ENCODE measurements at places on chromosomes 3 and 15.

GRCh38 chr3:114879059-114880031 lies 267.7 kb downstream of the ZBTB20 start:
- DNase-seq, result no peak

DNA sequence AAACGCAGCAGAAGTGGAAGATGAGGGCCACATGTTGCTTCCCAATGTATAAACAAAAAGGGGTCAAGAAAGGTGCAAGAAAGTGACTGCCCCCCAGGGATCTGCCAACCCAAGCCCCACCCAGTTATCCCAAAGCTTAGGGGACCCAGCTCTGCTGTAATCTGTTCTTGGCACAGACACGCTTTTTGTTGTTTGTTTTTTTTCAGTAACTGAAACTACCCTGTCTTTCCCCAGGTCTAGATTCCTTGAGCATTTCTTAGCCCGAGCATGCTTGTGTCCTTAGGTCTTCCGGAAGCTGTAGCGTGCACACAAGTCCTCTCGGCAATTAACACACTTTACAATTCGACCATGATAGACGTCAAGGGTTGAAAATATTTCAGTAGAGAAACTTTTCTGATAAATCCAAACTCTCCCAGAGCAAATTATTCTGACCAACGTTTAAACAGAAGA lies 8.5 kb upstream of the PPARG start:
- no peak for DNase-seq

DNA sequence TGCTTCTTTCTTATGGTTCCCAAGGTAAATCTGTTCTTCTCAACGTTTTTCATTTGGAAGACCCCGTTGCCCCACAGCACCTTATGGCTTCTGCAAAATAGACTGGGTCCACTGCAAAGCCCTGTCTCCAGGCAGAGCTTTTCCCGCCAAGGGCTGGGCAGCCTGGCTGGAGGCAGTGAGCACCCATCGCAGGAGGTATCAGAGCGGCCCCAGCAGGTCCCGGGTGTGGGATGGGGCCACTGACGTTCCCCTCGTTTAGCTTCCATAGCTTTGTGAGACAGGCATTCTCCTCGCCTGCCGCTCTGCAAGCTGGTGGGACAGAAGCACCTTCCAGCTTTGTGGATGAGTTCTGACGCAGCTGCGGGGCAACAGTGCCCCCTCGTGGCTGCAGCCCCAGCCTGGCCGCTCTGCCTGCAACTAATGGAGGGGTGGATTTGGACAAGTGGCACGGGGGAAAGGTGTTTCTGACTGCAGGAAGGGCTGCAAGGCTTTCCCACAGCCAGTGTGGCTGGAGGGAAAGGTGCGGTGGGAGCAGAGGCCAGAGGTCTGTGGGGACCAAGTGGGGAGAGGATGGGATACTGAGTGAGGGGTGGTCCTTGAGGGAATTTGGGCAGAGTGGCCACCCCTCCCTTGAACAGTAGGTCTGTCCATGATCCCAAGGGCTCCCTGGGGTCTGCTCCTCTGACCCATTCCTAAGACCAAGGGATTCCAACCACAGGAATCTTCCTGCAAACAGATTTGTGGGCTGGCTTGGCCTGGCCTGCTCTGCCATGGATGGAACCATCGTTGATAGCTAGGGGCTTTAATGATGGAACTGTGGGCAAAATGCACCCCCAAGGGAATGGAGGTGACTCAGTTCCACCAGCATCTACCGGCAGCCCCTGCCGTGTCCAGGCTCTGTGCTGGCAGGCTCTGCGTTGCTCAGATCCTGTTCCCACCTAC lies 99.4 kb downstream of the FBLN2 start:
- DNase-seq, result peak; percentile 76

DNA sequence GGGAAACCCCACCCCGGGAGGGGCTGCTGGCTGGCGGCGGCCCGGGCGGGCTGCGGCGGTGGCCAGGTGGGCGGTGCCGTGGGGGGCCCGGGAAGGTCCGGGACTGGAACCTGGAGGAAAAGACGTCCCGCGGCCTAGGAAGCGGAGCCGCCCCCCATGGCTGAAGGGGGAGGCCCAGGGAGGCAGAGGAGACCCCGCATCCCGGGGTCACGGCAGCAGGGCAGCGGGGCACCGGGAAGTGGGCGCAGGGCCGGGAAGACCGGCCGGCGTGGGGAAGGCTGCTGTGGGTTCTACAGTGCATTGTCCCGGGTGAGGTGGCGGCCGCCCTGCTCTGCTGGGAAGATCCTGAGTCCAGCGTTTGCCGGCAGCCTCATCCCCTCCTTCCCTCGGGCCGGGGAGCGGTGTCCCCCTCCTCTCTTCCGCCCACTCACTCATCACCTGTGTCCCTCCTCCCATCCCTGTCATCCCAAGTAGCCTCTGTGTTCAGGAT lies 525 bp upstream of the FSTL1 start:
- DNase-seq, result no peak

GRCh38 chr3:144770281-144770680 lies 798.7 kb downstream of the DIPK2A start:
- DNase-seq, result no peak

GRCh38 chr3:112134335-112135124 lies 1.5 kb upstream of the GCSAM start:
- DNase-seq, result no peak

DNA sequence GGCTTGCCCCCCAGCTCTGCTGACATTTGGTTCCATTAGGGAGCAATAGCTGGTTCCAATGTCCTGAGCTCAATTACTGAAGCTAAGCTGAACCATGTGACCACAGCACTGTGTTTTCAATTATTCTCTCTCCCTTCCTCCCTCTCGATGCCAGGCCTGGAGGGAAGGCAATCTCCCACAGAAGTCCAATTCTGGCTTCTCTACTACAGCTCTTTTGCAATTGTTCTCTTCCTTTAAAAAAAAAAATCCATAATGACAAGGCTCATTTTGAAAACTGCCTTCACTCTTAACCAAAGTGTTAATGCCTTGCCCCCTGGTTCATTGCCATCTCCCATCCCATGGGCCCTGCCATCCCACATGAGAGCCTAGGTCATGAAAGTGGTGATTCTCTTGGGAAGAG lies 24.8 kb downstream of the IL16 start:
- no peak for DNase-seq

DNA sequence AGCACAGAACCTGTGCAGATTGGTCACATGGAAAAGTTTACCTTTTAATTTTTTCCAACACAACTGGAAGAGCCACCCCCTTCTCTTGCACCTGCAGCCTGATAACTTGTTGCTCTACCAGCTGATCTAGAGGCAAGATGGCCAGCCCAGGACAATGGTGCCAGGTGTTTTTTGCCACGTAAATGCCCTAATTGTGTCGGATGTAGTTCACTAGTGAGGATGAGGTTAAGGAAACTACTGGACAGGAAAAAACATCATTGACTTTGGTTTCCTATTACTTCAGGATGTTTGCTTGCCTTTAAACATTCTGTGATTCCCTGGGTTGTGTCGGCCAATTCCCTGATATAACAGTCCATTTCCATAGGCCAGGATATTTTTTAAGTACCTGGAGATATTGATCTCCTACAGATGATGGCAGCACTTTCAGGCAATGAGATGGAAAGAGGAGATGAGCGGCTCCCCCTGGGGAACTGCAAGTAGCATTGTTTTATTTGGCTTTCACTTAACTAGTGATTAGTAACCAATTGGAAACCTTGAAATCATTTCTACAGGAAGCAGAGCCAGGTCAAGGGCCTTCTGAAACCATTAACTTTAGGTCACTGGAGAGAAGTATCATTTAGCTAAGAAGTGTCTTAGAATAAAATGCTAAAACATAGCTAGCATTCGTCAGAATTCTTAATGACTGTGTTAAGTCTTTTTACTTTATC lies 72.5 kb downstream of the OSBPL10 start:
- DNase-seq, result no peak

DNA sequence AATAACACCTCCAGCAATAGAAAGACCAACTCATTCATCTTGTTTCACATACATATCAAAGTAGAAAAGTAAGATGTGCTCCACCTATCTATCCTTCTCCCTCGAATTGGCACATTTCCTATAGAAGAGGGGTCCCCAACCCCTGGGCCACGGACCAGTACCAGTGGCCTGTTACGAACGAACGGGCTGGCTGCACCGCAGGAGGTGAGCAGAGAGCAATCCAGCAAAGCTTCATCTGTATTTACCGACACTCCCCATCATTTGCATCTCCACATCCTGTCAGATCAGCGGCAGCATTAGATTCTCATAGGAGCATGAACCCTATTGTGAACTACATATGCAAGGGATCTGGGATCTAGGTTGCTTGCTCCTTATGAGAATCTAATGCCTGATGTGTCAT lies 95.0 kb upstream of the CGNL1 start:
- no peak for DNase-seq

GRCh38 chr3:81816473-81817250 lies 55.2 kb upstream of the GBE1 start:
- no peak for DNase-seq

- no peak for DNase-seq
Observed at GRCh38 chr3:47854720-47855455, 52.0 kb downstream of the DHX30 start.

DNA sequence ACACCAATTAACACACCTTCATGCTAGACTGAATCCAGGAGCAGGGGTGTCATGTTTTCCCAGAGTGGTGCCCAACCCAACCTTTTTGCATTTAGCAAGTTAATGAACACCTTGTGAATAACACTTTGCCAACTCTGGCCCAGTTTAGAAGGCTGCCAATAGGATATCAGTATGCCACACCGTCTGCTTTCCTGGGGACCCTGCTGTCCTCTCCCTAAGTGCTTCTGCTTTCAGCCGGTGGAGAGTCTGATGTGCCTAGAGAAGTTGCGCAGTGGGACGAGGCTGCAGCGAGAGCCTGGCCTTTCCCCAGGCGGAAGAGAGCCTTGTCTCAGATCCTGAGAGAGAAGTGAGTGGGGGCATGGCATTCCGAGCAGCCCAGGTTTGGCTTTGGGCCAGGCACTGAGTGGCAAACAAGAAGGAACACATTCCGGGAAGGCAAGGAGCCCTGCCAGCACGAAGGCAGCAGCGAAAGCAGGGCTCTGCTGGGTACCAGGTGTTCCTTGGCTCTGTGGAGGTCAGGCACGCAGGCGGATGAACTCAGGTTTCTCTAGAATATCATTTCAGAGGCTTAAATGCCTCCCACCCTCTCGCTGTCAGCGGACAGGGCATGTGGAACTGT lies 36.9 kb downstream of the SENP8 start:
- no peak for DNase-seq

DNA sequence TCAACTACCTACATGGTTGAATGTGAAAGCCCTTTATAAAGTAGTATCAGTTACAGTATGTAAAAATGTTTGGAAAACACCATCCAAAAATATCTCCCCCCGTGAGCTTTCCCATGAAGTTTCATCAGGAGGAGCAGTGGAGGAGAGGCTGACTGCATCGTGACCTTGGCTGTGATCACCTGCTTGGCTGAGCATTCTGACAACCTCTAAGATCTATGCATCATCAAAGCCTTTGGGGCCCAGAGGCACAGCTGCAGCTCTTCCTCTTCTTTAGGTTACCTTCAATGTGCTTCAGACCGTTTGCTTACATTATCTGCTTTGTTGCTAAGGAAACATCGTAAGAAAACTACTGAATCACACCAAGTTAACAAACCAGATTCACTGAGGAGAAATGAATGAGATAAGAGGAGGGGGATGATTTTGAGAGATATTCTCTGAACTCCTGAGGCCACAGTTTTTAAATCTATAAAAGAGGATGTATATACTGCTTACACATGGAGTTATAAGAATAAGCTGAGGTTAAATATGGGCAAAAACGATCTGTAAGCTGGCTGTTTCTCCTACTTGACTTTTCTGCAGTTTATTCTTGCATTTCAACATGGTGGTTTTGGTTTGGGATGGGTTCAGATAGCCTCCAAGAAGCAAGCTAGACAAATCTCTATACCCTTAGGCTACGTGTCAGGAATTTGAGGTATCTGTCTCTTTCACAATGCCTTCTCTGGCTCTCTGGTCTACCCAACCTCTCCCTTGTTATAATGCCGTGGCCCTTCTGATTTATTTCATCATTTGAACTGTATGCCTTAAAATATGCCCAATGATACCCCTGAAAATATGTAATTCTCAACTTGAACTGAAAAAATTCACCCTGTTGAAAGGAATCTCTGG lies 4.0 kb downstream of the GCSAM start:
- DNase-seq, result peak; percentile 51

DNA sequence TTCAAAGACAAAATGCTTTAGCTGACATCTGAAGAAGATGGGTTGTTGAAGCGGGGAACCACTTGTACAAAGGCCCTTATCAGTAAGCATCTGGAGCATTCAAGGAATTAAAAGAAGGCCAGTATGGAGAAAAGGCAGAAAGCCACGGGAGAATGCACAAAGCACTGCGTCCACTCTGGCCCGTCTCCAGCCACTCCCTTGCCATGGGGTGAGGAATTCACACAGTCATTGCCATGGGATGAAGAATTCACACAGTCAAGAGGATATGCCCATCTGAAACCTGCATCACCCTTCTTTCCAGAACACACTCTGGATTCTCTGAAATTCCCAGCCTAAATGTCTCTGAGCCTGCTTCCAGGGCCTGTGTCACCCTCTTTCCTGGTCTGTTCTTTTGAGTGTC lies 26.7 kb upstream of the STAG1 start:
- DNase-seq, result no peak

- DNase-seq, result no peak
Observed at GRCh38 chr3:112486811-112487505, 12.3 kb downstream of the BTLA start.

DNA sequence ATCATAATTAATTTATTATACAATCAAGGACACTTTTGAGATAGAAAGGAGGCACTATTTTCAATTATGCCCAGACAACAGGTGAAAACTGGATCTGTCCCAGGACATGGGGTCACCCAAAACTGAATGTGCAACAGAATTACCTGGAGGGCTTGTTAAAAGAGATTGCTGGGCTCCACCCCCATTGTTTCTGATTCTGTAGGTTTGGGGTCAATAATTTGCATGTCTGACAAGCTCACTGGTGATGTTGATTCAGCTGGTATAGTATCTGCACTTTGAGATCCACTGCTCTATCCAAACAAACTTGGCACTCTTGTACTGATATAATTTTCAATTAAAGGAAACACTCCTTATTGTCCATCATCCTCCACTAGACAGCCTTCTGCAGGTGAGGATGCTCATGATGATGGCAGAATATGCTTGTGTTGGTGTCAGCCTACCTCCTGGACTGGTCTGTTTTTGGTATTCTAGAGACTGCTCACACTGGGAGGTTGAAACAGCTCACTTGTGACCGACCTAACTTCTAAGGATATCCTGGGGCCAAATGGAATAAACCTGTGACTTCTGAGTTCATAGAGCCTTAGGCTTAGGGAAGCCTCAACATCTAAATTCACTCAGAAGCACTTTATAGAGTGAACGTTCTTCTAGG lies 2.2 kb downstream of the P2RY14 start:
- DNase-seq, result no peak

DNA sequence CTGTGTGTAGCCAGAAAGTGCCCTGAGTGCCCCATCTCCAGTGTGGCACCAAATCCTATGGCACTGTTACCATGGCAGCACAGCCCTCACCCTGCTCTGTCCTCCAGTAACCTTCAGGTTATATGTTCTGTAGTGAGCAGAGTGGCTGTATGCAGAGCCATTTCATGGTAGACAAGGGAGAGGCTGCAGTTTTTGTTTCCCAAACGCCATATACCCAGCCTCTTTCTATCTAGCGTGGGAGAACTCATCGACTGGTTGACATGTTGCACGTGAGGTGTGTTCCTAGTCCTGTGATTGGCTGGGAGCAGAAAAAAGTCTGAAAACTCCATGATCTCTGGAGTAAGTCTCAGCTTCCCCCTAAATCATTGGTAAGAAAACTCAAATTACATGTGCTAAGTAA lies 2.0 kb downstream of the SIDT1 start:
- no peak for DNase-seq
